ENCODE measurements at places on chromosomes 6 and 20.
A peak's percentile ranks its signal among the peaks of the same experiment; 100 is the strongest.

- DNase-seq: no peak
Observed at GRCh38 chr6:27624694-27625262, 151.9 kb upstream of the ZNF184 start.

DNA sequence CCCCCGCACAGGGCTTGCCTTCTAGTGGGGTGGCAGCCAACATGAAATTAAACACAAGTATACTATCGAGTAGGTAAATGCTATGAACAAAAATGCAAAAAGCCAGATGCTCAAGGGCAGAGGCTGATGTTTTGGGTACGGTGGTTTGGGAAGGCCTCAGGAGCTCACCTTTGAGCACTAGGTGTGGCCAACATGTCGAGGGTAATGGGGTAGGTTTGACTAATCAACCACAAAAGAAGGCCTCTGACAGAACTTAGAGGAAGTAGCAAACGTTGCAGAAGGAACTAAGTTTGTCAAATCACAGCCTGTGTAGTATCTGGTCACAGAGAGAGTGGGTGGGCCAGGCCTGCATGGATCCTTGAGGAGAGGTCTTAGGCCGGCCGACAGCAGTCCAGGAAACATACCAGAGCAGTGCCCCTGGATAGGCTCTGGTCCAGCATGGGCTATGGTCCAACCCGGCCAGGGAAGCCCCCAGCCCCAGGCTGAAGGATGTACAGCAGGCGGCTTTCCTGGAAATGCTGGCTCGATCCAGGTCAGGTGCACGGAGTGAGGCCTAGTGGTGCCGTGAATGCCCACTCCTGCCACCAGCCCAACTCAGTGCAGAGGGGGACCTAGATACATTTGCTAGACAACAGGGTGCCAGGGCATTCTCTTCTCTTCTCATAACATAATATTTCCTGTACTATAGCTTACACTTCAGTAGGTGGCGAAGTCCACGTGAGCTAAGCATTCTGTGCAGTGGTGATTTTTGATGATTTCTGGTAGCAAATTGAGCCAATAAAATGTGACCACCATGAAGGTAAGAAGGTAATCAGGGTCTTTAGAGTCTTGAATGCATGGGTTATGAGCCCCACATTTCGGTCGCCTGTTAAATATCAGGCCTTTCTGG, 56.3 kb upstream of the CD93 start:
- DNase-seq: no peak

GRCh38 chr6:166237617-166238016, 70.0 kb upstream of the TBXT start:
- no peak for DNase-seq

GRCh38 chr6:81816380-81816779, 63.9 kb upstream of the TENT5A start:
- peak; percentile 15 for DNase-seq

- DNase-seq: peak; percentile 80
Observed at GRCh38 chr6:80543598-80544222, 437.2 kb downstream of the BCKDHB start.

- DNase-seq: no peak
Observed at GRCh38 chr6:169287675-169288074, 34.0 kb upstream of the THBS2 start.

- no peak for DNase-seq
Observed at GRCh38 chr20:10843146-10843711, 169.4 kb upstream of the JAG1 start.

DNA sequence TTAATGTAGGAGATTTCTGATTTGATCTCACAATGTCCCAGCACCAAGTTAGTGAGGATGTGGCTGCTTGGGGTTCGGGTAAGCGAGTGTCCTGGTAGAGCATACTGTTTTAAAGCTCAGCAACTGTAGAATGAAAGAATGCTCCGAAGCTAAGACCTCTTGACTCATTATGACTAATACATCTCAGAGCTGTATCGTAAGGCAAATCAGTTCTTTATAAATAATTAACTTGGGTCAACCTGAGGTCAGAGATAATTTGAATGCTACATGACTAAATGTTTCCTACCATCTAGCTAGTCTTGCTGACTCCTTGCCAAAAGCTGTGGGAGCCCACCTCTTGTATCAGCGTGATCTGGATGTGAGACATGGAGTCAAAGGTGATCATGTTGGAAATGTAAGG, 128.8 kb upstream of the PDE7B start:
- peak; percentile 85 for DNase-seq

GRCh38 chr6:6803180-6803977, 214.9 kb downstream of the LY86 start:
- DNase-seq: no peak

GRCh38 chr20:3367089-3367488, 40.4 kb downstream of the DNAAF9 start:
- DNase-seq: no peak

- peak; percentile 43 for DNase-seq
Observed at GRCh38 chr6:157134402-157135047, 188.8 kb downstream of the TMEM242 start.

DNA sequence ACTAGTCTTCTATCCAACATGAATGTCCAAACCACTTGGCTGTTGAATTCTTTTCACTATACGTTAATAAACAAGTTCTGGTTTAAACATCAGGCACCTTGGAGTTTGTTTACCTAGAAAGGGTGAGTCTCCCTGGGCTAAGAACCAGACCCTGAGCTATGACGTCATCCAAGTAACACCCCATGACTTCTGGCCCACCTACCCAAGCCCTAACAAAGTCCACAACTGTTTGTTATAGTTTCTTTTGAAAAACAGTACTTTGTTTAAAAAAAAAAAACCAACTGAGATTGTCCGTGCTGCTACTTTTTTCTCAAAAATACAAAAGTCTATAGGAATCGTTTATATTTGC, 146.9 kb upstream of the BEND6 start:
- DNase-seq: no peak

GRCh38 chr6:137416376-137417109, 77.7 kb downstream of the OLIG3 start:
- DNase-seq: peak; percentile 73

DNA sequence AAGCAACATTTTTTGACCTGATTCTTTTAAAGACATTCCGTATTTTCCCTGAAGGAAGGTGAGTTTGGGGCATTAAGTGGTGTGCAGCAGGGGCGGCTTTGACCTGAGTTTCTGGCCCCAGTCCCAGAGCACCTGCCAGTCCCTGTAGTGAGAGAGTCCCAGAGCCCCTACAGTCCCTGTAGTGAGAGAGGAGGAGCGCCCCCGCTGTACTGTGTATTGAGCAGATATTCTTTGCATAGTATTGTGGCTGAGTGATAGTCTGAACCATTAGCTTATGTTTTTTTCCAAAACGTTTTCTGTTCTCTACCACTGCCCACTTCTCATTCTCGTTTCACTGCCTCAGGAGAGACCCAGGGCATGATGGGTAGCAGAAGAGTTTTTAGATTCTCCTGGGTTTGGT, 17.2 kb upstream of the SH3BGRL2 start:
- no peak for DNase-seq

- peak; percentile 14 for DNase-seq
Observed at GRCh38 chr6:18183766-18184165, 28.5 kb downstream of the KDM1B start.

DNA sequence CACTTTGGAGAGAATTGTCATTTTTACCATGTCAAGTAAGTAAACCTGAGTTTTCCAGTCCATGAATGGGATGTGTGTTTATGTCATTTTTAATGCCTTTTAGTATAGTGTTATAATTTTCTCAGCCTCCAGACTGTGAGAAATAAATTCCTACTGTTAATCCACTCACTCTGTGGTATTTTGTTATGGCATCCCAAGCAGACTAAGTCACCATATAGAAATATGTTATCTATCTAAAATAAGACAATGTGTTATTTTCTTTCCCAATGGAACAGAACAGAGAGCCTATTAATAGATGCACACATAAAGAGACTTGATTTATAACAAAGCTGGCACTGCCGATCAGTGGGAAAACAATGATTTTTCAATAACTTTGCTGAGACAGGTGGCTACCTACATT, 70.2 kb upstream of the SLC4A11 start:
- peak; percentile 53 for DNase-seq

GRCh38 chr6:112764377-112764776, 417.2 kb downstream of the RFPL4B start:
- DNase-seq: no peak

- no peak for DNase-seq
Observed at GRCh38 chr6:107421696-107422256, 37.6 kb downstream of the PDSS2 start.

GRCh38 chr6:113292646-113293422, 564.3 kb upstream of the MARCKS start:
- DNase-seq: peak; percentile 56

DNA sequence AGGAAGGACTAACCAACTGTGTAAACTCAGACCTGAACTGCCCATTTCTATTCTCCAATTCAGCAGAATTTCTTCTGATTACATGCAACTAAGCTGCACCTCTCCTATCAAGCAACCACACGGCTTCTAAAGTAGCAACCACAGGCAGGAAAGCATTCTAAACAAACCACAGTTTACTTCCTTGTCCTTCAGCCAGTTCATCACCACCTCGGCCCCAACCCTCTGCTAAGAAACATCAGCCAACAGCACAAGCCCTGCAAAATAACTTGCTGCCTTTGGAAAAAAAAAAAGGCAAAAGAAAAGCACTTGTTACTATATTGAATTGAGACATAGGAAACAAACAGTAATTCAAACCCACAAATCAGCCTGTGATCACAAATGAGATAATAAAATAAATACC, 140.3 kb downstream of the NFATC2 start:
- no peak for DNase-seq

DNA sequence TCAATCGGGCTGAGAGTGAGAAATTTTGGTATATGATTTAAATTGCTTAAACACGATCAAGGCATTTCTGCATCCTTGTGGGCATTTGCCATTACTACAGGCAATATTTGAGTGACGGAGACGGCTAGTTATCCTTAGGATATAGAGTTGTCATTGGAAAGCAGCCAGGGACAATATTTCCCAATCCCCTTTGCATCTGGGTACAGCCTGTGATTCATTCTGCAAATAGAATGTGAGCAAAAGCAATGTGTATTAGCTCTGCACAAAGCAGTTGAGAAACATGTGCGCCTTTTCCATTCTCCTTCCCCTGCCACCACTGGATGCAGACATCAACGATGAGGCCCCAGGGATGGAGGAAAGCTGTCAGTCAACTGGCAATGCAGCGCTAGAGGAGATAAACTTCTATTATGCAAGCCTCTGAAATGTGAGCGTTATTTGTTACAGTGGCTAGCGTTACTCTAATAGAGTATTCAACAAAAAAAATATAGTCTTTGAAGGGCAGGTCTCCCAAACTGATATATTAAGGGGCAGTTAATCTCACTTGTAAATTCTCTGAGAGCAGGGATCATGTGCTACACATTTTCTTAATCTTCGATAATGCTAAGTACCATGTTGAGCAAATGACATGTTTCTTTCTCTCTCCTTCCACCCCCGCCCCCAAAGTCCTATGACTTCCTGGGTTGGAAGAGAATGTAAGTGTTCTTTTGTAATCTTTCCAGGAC, 37.1 kb upstream of the NCOA3 start:
- peak; percentile 99 for DNase-seq
